ENCODE measurements at places on chromosomes 7 and 10.

- no peaks in the 10 kb centered on the region for H3K4me1 ChIP-seq
- no peak overlapping the region for H3K27ac ChIP-seq
- no peaks in the 10 kb centered on the region for H3K27me3 ChIP-seq
- no peak for DNase-seq
- no peaks in the 10 kb centered on the region for H3K36me3 ChIP-seq
These were observed 71.6 kb downstream of the BTRC start for GRCh38 chr10:101425535-101425934.

DNA sequence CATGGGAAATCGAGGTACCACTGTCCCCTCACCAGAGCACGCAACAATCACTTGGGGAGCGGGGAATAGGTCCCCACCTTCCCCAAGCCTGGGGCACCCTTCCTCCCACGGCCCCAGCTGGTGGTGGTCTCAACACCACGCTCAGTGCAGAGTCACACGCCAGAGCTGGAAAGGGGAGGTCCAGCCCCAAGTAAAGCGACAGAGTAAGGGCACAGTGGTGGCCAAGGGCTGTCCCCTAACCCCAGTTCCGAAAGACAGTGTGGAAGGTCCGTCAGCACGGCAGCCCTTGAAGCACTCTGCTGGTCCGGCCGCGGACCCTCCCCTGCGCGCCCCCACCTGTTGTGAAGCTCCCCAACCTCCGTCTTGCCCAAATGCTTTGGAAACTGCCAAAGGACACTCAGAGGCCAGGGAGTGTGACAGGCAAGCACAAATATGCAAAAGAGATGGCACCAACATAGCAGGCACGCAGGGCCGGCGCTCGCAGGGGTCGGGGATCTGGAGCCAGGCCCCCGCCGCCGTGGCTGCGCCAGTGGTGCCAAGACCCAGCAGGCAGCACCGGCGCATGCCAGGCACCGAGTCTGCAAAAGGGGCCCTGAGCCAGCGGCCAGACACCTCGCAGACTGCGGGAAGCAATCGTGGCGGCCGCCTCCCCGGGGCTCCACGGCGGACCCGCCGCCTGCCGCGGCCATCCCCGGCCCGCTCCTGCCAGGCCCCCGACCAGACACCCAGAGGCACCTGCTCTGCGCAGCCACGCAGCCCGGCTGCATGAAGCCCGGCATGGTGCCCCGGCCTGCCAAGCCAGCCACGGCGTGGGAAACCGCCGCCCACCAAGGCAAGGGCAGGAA is 51.6 kb upstream of the SRRM3 start:
- no peak for DNase-seq
- no peak overlapping the region for H3K4me3 ChIP-seq
- no peaks in the 10 kb centered on the region for H3K36me3 ChIP-seq
- H3K4me1 ChIP-seq, result no peaks in the 10 kb centered on the region
- no peaks in the 10 kb centered on the region for H3K27me3 ChIP-seq
- H3K27ac ChIP-seq, result no peak overlapping the region

DNA sequence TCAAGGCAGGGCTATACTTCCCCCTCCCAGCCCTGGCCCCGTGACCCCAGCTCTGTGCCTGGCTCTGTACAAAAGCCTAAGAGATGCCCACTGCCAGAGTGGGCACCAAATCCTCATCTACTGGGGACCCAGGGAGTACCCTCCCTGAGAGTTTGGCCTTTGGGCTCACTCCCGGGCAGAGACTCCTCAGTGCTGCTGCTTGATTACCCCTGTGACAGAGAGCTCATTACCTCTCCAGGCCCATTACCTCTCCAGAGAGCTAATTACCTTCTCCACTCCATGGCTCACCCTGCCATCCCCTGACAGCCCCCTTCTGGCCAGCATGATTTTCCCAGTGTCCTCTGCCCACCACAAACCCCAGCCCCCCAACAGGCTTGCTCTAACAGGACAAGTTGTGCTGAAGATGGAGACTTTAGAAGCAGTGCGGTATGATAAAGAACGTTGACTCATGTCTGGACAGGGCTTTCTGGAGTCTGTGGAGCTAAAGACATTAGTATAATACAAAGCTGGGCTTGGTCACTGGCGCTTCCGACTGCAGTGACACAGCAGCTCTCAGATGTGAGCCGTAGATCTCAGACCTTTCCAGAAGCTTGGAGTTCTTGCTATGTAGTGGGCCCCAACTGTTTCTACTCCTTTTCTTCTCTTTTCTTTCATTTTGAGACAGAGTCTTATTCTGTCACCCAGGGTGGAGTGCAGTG is 111.3 kb upstream of the KCTD7 start:
- no peaks in the 10 kb centered on the region for H3K36me3 ChIP-seq
- DNase-seq, result no peak
- H3K27ac ChIP-seq, result no peak overlapping the region
- H3K27me3 ChIP-seq, result no peaks in the 10 kb centered on the region

DNA sequence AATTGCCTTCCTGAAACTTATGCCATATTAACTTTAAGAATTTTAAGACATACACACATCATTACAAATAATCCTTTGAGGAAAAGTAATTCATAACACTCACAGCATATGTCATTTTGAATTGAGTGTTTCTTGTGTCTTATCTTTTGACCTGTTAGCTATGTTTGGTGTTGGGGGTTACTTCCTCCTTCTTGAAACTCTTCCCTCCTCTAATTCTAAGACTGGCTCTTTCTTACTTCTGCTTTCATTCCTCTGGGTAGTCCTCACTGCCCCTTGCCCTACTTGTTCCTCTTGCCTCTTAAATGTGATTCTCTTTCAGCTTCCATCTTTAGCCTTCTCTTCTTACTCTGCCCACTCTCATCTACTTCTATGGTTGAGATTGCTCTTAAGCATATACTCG is 28.3 kb upstream of the PIP4K2A start:
- H3K4me1 ChIP-seq, result no peaks in the 10 kb centered on the region
- no peaks in the 10 kb centered on the region for H3K27me3 ChIP-seq
- no peaks in the 10 kb centered on the region for H3K36me3 ChIP-seq
- no peak overlapping the region for H3K4me3 ChIP-seq
- no peak overlapping the region for H3K27ac ChIP-seq
- no peak for DNase-seq

DNA sequence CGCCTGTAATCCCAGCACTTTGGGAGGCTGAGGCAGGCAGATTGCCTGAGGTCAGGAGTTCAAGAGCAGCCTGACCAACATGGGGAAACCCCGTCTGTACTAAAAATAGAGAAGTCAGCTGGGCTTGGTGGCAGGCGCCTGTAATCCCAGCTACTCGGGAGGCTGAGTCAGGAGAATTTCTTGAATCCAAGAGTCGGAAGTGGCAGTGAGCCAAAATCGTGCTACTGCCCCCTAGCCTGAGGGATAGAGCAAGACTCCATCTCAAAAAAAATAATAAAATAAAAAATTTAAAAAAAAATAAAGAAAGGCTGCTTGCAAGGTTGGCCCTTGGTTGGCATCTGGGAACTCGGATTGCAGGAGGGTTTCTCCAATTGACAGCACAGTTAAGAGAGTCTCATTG is 221.6 kb downstream of the DGKI start:
- H3K4me3 ChIP-seq, result no peak overlapping the region
- no peaks in the 10 kb centered on the region for H3K4me1 ChIP-seq
- H3K27me3 ChIP-seq, result no peaks in the 10 kb centered on the region
- H3K36me3 ChIP-seq, result no peaks in the 10 kb centered on the region
- no peak for DNase-seq
- no peak overlapping the region for H3K27ac ChIP-seq

GRCh38 chr10:6423413-6424170 is 156.5 kb downstream of the PRKCQ start:
- DNase-seq, result no peak
- no peak overlapping the region for H3K27ac ChIP-seq
- H3K27me3 ChIP-seq, result no peaks in the 10 kb centered on the region
- H3K4me3 ChIP-seq, result no peak overlapping the region

GRCh38 chr7:44269417-44269816 is 56.0 kb downstream of the CAMK2B start:
- no peak overlapping the region for H3K27ac ChIP-seq
- no peak for DNase-seq
- no peaks in the 10 kb centered on the region for H3K36me3 ChIP-seq
- H3K27me3 ChIP-seq, result peaks cover 10% of the 10 kb centered on the region
- no peaks in the 10 kb centered on the region for H3K4me1 ChIP-seq
- H3K4me3 ChIP-seq, result no peak overlapping the region

Data from H1 (cell line).